ENCODE measurements at places on chromosomes 4 and X. TPM values are rescaled to one million over a fixed set of nuclear protein-coding genes. Genes with fewer than 3 reads are reported as not detected.

HPGD gene
- total RNA-seq = 3.8 TPM

DDIT4L gene
- 3.1 TPM for total RNA-seq

CTAG1A gene
- total RNA-seq = not detected

ETNPPL gene
- not detected for total RNA-seq

ADH1C gene
- not detected for total RNA-seq

RWDD4 gene
- 17.2 TPM for total RNA-seq
